ENCODE measurements at places on chromosomes 12 and 14.
A peak's percentile ranks its signal among the peaks of the same experiment; 100 is the strongest.

DNA sequence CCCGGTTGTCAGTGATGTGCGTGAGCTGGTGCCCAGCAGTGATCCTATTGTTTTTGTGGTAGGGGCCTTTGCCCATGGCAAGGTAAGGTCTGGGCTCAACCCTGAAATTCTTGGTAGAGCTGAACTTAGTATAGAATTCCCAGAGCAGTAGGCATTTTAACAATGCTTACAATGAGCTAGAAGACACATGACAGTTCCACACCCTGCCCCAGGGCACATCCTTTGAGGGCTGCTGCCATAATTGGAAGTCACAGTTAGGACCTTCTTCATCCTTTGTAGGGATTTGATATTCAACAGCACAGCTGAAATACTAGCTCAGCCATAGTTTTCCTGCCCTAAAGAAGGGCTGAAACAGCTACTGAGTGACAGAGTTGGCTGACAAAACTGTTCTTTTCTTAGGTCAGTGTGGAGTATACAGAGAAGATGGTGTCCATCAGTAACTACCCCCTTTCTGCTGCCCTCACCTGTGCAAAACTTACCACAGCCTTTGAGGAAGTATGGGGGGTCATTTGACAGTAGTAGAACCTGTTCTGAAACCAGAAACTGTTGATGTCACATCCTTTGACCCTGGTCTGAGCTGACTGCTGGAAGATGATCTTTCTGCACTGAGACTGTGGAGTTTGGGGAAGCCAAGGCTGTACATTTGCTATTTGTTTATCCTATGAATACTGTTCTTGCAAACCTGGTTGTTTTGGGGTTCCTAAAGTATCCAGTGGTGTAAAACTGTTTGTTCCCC is 4.8 kb downstream of the EMG1 start:
- DNase-seq: no peak

- no peak for DNase-seq
These were observed 71.1 kb downstream of the PELI2 start for GRCh38 chr14:56189307-56189706.

- no peak for DNase-seq
These were observed 46.5 kb downstream of the EML1 start for GRCh38 chr14:99839696-99840095.

GRCh38 chr12:64995816-64996215 is 125.3 kb downstream of the WIF1 start:
- DNase-seq: no peak

DNA sequence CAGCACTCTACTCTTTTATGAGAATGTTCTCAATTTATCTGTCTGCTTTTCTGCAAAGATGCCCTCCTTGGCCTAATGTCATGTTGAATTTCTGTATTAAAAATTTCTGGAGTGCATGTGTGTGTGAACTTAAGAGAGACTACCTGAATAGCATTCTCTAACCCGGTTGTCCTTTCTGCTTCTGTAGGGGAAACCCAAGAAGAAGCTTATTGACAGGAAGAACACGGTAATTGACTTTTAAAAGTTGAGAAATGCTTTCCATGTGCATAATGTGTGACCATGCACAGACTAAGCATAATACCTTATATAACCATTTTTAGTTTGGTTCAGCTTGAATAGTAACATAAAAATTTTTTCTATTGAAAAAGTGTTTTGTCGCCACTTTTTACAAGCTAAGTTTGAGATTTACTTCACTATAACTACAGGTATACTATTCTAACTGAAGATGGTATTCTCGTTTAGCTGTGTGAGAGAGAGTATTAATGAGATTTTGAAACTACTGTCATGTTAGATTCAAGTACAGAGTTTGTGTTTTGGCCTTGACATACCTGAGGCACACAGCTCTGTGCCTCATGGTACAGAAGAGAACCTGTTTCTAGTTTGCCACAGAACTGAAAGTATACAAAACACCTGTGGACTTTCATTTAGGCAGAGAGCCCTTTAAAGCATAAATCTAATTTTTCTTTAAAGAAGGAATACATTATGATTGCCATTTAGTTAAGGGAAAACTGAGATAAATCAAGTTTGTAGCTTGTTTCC is 96.8 kb downstream of the TTLL5 start:
- DNase-seq: no peak

DNA sequence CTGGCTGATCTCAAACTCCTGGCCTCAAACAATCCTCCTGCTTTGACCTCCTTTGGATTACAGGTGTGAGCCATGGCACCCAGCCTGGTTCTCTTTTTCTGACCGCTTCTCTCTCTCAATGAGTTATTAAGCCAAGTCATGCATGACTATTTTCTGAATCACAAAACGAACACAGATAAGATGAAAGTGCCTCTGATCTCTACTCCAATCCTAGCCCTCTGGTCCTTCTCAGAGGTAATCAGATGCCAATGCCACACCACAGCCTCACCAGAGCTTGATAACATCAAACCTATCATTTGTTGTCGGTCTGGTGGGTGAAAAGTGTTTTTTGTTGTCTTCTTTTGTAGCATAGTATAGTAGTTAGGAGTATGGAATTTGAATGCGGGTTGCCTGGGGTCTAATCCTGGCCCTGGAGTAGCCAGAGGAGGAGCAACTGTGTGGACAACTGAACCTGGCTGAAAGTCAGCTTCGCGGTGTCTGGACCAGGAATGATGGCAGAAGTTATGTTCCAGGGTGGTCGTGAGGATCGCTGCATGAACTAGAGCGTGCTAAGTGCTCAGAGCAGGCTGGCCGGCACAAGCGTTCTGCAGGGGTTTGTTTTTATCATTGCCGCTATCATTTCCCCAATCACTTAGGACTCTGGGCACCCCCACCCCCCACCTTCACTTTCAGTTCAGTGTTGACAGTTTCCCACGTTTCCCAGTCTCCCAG is 77.9 kb downstream of the SPRING1 start:
- DNase-seq: no peak

GRCh38 chr14:54172562-54172961 is 215.9 kb upstream of the BMP4 start:
- no peak for DNase-seq

DNA sequence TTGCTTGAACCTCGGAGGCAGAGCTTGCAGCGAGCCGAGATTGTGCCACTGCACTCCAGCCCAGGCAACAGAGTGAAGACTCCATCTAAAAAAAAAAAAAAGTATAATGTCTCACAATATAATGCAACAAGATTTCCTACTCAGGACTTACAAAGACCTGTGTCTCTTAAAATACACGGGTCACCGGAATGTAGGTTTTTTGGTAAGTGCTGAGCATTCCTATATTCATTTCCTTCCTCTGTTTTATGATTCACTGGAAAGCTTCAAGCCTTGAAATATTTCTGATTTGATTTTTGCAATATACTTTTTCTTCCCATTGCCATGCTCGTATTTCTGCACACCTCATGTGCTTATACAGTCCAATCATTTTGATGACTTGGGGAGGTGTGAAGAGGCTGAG is 245.8 kb downstream of the FBXL14 start:
- no peak for DNase-seq

GRCh38 chr14:87081004-87081403 is 912.0 kb downstream of the GALC start:
- DNase-seq: no peak

DNA sequence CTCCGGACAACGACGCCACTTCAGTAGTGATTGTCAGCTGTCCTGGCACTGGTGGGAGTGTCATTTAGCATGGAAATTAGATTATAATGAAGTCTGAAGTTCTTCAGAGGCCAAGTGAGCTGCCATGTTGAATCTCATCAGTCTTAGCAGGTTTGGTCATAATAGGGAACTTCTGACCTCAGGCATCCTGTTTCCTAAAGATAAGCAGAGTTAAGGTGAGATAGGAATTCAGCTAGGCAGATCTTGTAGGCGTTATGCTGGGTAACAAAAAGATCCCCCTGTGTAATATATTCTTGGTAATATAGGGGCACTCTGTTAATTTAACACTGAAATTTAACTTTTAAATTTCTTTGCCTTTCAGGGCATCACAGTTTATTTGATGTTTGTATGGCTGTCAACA is 137.5 kb downstream of the CCDC91 start:
- no peak for DNase-seq

DNA sequence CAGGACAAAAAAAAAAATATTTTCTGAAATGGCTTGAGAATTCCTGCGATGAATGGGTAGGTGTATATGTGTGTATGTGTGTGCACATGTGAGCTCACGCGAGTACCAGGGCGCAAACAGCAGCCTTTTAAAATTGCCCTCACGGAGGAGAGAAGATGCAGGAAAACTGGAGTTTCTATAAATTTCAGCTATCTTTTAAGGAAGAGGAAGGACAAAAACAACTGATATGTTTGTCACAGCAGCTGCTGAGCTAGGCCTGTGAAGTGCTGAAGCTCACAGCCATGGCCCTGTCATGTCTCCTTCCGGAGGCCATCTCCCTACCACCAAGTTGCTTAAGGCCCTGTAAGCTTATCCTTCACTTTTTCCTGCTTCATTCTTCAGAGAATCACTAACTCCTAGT is 40.8 kb downstream of the DUSP16 start:
- DNase-seq: no peak

GRCh38 chr12:132451836-132452195 is 38.1 kb upstream of the FBRSL1 start:
- DNase-seq: no peak

DNA sequence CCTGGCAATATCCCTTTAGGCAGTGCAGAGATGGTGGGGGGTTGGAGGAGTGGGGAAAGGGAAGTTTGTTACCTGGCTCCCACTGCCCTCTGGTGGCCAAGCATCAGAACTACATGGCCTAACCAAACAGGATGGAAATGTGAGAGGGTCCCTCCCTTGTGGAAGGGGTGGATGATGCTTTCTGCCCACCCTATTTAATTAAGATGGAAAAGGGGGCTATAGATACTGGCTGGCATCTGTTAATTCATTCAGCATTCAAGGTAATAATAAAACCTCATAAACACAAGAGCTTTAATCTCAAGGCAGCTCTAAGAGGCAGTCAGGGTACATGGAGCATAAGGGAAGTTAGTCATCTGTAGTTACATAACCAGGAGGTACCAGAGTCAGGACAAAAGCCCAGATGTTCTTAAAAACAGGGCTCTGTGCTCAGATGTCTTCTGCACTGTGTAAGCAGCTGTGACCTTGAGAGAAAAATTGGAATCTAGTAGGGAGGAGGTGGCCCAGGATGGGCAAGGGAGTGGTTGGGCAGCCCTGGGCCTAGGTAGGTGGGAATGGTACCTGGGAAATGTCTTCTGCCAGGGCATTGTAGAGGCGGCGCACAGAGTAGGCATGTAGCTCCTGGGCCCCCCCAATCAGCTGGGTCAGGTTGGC is 4.6 kb downstream of the AP1G2 start:
- peak; percentile 63 for DNase-seq

GRCh38 chr14:54682578-54682977 is 115.7 kb downstream of the SAMD4A start:
- no peak for DNase-seq

DNA sequence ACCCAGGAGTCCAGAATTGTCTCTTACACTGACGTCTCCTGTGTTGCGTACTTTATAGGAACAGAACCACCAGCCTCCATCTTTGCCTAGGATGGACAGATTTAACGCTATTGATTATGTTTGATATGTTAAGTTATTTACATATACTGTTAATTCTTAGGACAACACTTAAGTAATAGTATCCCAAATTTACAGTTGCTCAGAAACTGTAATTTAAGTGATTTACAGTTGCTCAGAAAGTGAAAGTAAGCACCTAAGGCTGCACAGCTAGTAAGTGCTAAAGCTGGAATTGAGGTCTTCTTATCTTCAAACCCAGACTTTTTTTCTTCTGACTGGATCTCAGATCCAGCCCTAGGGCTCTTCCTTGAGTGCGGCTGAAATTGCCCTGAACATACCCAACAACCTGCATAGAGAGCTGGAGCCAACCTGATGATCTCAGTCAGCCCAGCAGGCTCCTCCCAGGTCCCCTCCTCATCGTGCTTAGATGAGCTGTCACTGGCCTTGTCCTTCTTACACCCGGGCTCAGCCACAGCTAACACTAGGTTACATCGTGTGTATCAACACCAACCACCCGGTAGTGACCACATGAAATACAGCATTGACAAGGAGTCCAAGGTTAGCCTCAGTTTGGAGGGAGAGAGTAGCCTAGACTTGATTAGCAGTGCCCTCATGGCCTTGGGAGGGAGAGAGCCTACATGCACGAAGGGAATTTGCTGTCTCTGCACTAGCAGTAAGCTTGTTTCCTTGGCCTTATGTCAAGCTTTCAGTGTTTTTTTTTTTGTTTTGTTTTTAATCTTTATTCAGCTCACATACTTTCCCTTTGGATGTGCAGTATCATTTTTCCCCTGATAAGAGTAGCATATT is 111.1 kb upstream of the ARHGAP5 start:
- DNase-seq: no peak

- DNase-seq: no peak
These were observed 303.8 kb downstream of the BTG1 start for GRCh38 chr12:91841822-91842221.

- no peak for DNase-seq
These were observed 12.8 kb downstream of the MEG3 start for GRCh38 chr14:100838493-100839314.

DNA sequence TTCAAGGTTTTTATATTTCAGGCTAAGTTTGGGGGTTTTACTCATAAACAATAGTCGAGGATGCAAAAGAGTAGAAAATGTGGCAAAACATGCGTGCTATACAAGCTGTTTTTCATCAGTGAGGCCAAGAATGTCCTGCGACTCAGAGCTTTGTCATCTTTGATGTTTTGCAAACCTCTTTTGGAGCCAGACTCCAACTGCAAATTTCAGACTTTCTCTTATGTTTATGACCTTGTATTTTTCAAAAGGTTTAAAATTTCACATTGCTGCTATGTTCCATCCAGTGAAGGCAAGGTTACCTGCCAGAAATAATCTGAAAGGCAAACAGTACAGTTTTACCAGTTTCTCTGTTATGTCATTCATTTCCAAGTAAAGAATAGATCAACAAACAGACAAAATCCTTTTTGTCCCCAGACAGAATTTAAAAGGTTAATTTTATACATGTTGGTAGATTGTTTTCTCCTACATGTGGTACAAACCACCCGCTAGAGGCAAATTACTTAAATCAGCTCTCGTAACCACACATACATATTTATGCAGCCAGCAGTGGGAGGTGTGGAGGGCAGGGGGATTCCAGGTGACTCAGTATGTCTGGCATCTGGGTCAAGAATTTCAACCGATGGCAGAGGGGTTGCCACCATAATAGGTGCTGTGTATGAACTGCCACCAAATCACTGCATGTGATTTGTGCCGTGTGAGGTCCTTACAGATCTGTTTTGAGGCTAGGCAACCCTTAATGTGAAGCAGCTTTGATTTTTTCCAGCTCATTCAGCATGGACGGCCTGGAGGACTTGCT is 119.8 kb upstream of the CPM start:
- DNase-seq: no peak

- no peak for DNase-seq
These were observed 179.9 kb upstream of the PELI2 start for GRCh38 chr14:55938249-55938791.

- DNase-seq: no peak
These were observed 273.6 kb downstream of the AKAP6 start for GRCh38 chr14:32602699-32603098.

- DNase-seq: no peak
These were observed 160.1 kb downstream of the NUAK1 start for GRCh38 chr12:105978686-105979085.

- no peak for DNase-seq
These were observed 62.3 kb downstream of the PRIMA1 start for GRCh38 chr14:93725993-93726392.
